ENCODE measurements at places on chromosomes 7 and 10.

DNA sequence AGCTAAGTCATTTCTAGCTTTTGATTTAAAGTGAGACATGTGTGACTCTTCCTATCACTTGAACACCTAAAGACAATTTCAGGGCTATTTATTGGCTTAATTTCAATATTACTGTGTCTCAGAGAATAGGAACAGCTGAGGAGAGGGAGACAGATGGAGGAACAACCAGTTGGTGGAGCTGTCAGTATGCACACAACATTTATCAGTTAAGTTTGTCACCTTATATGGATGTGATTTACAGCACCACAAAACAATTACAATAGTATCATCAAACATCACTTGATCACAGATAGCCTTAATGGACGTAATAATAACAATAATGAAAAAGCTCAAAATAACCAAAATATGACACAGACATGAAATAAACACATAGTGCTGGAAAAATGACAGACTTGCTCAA is 129.6 kb downstream of the NPSR1 start:
- DNase-seq: no peak
- no peaks in the 10 kb centered on the region for H3K27me3 ChIP-seq
- no peak overlapping the region for H3K4me3 ChIP-seq

GRCh38 chr10:44974628-44975430 is 3.8 kb downstream of the DEPP1 start:
- peak overlapping the region; percentile 60 for H3K4me3 ChIP-seq
- peak; percentile 65 for DNase-seq
- no peaks in the 10 kb centered on the region for H3K27me3 ChIP-seq
- H3K27ac ChIP-seq: no peak overlapping the region
- peaks cover 17% of the 10 kb centered on the region for H3K4me1 ChIP-seq

DNA sequence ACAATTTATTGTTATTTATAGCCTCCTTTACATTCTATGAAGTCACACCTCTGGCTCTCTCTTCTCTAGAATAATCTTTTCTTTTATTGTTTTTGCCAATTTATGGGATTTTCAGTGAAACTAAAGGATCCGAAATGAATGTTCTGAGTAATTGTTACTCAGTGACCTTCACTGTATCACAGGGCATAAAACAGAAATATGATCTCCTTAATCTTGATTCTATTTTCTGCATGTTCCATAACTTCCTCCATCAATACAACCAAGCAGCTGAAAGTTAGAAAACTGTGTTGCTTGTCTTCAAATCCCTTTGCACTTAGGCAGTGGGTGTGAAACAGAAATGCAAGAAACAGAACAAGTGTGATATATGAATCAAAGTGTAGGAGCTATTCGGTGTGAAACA is 57.4 kb upstream of the FERD3L start:
- no peak overlapping the region for H3K27ac ChIP-seq
- H3K4me3 ChIP-seq: no peak overlapping the region
- no peaks in the 10 kb centered on the region for H3K27me3 ChIP-seq
- no peaks in the 10 kb centered on the region for H3K4me1 ChIP-seq

- H3K4me3 ChIP-seq: no peak overlapping the region
- no peaks in the 10 kb centered on the region for H3K4me1 ChIP-seq
- no peaks in the 10 kb centered on the region for H3K27me3 ChIP-seq
- H3K27ac ChIP-seq: no peak overlapping the region
These were observed 125.0 kb downstream of the SNX13 start for GRCh38 chr7:17815318-17815717.

- H3K27me3 ChIP-seq: no peaks in the 10 kb centered on the region
- no peaks in the 10 kb centered on the region for H3K4me1 ChIP-seq
- no peak for DNase-seq
These were observed 55.5 kb upstream of the CABCOCO1 start for GRCh38 chr10:61606959-61607907.

- H3K4me1 ChIP-seq: no peaks in the 10 kb centered on the region
- no peak for DNase-seq
- no peak overlapping the region for H3K27ac ChIP-seq
- H3K36me3 ChIP-seq: no peaks in the 10 kb centered on the region
- H3K27me3 ChIP-seq: no peaks in the 10 kb centered on the region
- H3K4me3 ChIP-seq: no peak overlapping the region
These were observed 95.0 kb downstream of the CD36 start for GRCh38 chr7:80733333-80733915.

GRCh38 chr10:74056050-74056818 is 58.3 kb downstream of the VCL start:
- DNase-seq: peak; percentile 8
- no peaks in the 10 kb centered on the region for H3K36me3 ChIP-seq
- no peak overlapping the region for H3K27ac ChIP-seq
- peaks cover 42% of the 10 kb centered on the region for H3K4me1 ChIP-seq
- H3K4me3 ChIP-seq: no peak overlapping the region

GRCh38 chr10:86446440-86446839 is 75.2 kb downstream of the WAPL start:
- no peak for DNase-seq
- H3K27ac ChIP-seq: no peak overlapping the region
- no peak overlapping the region for H3K4me3 ChIP-seq
- H3K27me3 ChIP-seq: no peaks in the 10 kb centered on the region
- peaks cover 10% of the 10 kb centered on the region for H3K4me1 ChIP-seq

- H3K4me1 ChIP-seq: no peaks in the 10 kb centered on the region
- H3K27ac ChIP-seq: no peak overlapping the region
- DNase-seq: no peak
- H3K27me3 ChIP-seq: no peaks in the 10 kb centered on the region
These were observed 409.2 kb upstream of the ZMIZ1 start for GRCh38 chr10:78659598-78659967.

GRCh38 chr10:121600611-121601010 is 2.4 kb upstream of the FGFR2 start:
- H3K4me3 ChIP-seq: no peak overlapping the region
- peaks cover 7% of the 10 kb centered on the region for H3K27me3 ChIP-seq
- H3K36me3 ChIP-seq: no peaks in the 10 kb centered on the region
- DNase-seq: no peak
- no peak overlapping the region for H3K27ac ChIP-seq

- no peaks in the 10 kb centered on the region for H3K4me1 ChIP-seq
- no peak for DNase-seq
- H3K27me3 ChIP-seq: no peaks in the 10 kb centered on the region
- H3K27ac ChIP-seq: no peak overlapping the region
- no peak overlapping the region for H3K4me3 ChIP-seq
These were observed 23.6 kb downstream of the RBM20 start for GRCh38 chr10:110667620-110668343.

DNA sequence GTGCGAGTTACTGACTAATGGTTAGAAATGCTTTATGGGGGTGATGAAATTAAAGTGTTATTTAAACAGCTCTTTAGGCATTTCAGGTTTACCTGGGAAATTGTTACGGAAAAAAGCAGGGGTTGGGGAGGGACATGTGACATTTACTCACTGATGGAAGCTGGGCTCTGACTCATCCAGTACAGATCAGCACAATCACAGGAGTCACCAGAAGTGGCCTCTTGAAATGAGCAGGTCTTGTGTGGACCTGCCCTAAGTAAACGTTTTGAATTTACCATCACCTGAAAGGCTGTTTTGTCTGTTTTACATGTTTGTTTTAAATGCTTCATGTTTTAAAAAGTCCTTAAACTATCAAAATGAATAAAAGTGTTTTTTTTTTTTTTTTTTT is 2.3 kb downstream of the GLRX3 start:
- no peak overlapping the region for H3K27ac ChIP-seq
- H3K4me3 ChIP-seq: no peak overlapping the region
- H3K36me3 ChIP-seq: no peaks in the 10 kb centered on the region
- no peak for DNase-seq
- peaks cover 69% of the 10 kb centered on the region for H3K4me1 ChIP-seq
- no peaks in the 10 kb centered on the region for H3K27me3 ChIP-seq

DNA sequence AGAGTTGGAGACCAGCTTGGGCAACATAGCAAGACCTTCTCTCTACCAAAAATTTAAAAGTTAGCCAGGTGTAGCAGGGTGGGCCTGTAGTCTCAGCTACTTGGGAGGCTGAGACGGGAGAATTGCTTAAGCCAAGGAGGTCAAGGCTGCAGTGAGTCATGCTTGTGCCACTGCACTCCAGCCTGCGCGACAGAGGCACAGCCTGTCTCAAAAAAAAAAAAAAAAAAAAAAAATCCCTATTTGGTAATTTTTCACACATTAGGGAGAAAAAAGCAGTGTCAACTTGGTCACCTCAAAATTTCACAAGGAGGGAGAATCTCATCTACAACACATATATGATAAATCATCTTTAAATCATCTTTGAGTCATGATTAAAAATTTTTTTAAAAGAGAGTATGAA is 6.4 kb upstream of the ZNF398 start:
- H3K4me1 ChIP-seq: peaks cover 9% of the 10 kb centered on the region
- no peaks in the 10 kb centered on the region for H3K36me3 ChIP-seq
- H3K27me3 ChIP-seq: no peaks in the 10 kb centered on the region
- no peak overlapping the region for H3K4me3 ChIP-seq
- H3K27ac ChIP-seq: no peak overlapping the region

GRCh38 chr10:69348816-69349541 is 67.7 kb downstream of the TACR2 start:
- no peak overlapping the region for H3K4me3 ChIP-seq
- peak overlapping the region; percentile 34 for H3K27ac ChIP-seq
- peaks cover 71% of the 10 kb centered on the region for H3K4me1 ChIP-seq
- H3K36me3 ChIP-seq: peaks cover 4% of the 10 kb centered on the region

DNA sequence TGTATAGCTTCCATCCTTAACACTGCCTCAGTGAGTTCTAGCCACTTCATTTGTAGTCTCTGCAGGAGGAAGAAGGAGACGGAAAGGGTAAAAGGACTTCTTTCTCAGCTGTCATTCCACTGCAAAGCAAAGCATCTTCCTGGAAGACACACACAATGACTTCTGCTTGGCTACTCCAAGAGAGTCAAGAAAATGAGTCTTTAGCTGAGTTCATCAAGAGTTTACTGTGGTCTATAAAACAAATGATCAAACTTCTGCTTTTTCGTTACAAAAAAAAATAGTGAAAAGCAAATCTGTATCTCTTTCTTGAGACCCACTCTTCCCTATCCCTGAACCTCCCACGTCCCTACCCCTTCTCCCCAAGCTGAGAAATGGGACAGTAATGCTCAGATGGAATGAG is 205.0 kb upstream of the AHR start:
- DNase-seq: no peak
- H3K36me3 ChIP-seq: no peaks in the 10 kb centered on the region
- no peaks in the 10 kb centered on the region for H3K27me3 ChIP-seq
- no peak overlapping the region for H3K4me3 ChIP-seq

DNA sequence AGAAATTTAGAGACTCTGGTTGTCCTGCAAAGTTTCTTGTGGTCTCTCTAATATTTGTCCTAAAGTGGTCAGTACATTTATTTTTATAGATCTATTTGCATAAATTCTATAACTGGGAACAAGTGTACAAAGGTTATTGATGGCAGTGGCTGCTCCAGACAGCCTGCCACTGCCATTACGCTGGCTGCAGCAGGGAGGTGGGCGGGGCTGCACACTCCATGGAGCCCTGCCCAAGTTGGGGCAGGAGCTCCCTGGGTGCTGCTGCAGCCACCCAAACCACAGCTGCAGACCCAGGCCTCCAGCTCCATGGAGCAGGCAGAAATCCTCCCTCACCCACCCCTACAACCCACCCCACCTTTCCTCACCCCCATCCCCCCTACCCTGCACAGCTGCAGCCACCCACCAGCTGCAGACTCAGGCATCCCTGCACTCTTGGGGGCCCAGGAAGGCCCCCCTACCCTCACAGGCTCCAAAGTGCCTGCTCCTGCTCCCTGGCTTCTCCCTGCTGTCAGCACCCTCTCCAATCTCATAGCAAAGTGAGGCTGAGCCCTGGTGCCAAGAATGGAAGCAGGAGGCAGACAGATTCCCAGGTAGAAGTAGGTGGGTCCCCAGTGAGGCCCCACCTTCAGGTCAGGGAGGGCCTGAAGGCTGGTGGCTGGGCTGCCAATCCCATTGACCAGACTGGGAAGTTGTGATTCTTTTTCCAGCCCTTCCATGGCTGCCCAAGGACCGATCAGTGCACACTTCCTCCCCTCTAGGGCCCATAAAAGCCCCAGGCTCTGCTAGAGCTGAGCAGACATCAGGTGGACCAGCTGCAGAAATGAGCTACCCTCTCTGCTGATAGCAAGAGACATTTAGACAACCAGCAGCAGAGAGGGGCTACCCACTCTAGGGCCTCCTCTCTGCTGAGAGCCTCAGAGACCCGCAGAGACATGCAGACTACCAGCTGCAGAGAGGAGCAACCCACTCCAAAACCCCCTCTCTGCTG is 4.8 kb upstream of the CYP3A43 start:
- no peaks in the 10 kb centered on the region for H3K36me3 ChIP-seq
- H3K4me1 ChIP-seq: no peaks in the 10 kb centered on the region
- no peak overlapping the region for H3K27ac ChIP-seq
- H3K27me3 ChIP-seq: no peaks in the 10 kb centered on the region
- no peak overlapping the region for H3K4me3 ChIP-seq
- DNase-seq: no peak

DNA sequence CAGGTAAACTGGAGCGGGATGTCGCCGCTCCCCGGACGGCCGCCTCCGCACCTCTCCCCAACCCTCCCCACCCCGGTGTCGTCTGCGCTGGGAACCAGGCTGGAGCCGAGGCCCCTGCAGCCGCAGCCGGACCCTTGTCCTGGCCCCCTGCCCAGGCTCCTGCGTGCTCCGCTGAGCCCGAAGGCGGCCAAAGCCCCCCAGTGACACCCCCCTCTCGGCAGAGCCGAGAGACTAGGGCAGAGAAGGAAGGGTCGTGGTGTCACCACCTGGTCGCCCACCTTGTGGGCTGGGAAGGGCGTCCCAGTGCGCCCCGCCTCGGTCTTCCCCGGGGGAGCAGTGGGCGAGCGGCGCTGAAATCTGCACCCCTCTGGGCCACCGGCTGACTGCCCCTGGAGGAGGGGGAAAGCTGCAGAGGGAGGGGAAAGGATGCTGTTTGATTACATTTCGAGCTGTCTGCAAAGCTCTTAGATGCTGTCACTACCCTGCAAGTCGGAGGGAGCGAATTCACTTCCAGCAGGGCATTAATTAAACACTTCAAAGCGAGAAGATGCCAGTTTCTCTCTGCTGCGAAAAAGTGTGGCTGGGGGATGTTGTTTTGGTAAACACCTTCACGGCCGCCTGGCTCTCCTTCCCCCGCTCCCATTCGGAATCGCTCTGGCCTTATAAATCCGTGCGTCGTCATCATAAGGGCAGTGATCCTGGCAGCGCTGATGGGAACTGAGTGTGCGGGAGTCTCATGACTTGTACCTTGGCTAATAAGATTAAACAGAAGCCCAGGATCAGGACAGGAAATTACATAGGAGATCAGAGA is 622 bp downstream of the DYNC1I1 start:
- no peaks in the 10 kb centered on the region for H3K4me1 ChIP-seq
- no peaks in the 10 kb centered on the region for H3K27me3 ChIP-seq
- H3K27ac ChIP-seq: no peak overlapping the region
